ENCODE measurements at places on chromosomes 1 and 21.

DNA sequence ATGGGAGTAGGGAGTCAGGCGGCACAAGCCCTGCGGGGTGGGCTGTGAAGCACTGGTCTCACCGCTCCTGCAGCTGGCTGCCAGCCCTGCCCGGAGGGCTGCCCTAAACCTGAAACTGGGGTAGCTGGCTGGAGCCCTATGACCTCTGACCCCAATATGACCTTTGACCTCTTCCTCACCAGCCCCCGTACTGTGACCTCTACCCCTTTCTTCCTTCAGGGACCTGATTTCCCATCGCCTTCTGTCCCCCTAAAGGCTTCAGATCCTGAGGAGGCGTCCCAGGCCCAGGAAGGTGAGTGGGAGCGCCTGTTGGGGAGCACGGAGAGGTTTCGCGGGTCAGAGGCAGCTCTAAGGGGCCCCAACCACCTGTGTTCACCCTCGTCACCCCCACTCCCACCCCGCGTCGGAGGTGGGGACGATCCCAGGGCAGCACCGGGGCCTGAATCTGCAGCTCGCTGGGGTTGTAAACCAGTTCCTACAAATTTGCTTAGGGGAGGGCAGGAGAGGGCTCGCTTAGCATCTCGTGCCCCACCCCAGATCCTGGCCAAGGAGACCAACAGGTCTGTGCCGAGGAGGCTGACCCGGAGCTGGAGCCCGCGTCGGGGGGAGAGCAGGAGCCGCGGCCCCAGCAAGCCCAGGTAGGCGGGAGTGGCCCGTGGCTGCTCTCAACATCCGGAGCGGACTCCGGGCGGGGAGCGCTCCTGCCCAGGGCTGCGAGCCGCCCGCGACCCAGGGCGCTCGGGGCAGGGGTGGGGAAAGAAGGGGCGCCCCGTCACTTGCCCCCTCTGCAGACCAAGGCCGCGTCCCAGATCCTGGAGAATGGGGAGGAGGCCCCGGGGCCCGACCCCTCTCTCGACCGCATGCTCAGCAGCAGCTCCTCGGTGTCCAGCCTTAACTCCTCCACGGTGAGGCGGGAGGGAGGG, 7.3 kb downstream of the SYTL1 start:
- no peak for DNase-seq

GRCh38 chr1:42518908-42519307, 55.8 kb downstream of the CCDC30 start:
- DNase-seq = no peak

DNA sequence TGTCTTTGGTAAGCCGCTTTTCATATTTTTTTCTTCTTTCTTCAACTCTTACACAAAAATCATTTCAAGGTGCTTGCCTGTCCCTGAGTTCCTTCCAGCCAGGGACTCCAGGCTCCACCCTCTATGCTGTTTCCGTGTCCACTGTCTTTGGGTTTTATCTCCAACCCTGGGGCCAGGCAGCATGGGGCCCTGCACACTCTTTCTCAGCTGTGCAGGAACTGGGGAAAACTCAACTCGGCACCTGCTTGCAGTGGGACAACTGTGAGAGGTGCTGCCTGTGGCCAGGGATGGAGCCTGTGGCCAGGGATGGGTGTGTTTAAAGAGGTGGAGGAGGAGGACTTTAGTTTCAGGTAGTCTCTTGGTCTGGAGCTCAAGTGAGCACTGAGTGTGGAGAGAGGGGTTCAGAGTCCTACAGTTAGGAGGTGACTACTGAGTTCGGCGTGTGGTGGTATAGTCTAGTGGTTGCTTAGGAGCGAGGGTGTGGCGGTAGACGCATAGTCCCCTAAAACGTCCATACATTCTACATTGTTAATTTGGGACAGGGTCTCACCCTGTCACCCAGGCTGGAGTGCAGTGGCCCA, 13.4 kb downstream of the TNFRSF8 start:
- DNase-seq = no peak

DNA sequence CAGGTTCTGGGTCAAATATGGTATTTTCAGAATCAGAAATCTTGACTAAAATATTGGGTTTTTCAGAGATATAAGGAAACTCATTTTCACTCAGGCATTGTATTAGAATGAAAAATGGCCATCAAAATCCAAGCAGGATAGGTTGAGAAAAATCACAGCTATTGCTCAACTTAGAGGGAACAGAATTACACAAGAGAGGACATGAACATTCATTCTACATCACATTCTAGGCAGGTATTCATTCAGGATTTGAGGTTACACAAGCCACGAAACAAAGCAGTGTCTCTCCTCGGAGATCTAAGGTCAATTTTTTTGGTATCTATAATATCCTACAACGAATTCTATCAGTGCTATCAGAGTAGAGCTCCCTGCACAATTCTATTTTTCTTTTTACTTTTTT, 163.6 kb upstream of the HP1BP3 start:
- DNase-seq = no peak

DNA sequence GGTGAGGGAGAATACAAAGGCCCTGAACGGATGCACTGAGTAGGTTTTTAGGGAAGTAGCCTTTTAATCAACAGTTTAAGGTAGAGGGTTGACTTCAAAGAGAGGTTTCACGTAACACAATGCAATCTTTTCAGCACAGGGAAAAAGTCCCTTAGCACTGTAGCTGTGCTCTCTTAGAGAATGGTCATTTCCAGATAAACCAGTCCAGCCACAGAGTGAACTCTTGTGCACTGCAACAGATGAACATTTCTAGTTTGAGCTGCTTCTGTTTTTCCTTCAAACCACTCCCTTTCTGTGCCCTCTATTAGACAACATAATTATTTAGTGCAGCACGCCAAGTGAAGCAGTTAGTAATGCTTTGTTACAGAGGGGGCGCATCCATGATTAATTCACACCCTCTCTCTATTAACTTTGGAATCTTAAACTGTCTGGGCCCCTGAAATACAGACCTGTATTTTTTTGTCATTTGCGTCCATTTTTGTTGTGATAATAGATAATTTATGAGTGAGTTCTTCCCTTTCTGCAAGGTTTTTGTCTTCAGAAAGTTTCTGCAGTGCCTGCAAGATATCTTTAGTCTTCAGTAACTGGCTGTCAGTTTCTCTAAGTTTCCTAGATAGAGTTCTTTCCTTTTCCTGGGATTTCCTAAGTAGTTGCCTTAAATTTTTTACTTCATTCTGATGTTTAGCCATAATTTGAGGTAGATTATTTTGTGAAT, 22.9 kb downstream of the LCA5L start:
- DNase-seq = no peak

GRCh38 chr1:48740621-48741020, 36.1 kb downstream of the BEND5 start:
- no peak for DNase-seq

GRCh38 chr21:14592296-14593000, 46.3 kb upstream of the SAMSN1 start:
- no peak for DNase-seq

- DNase-seq = no peak
Measured at GRCh38 chr1:19169642-19170041, 40.4 kb downstream of the UBR4 start.

- DNase-seq = no peak
Measured at GRCh38 chr1:234851450-234852438, 241.8 kb upstream of the IRF2BP2 start.

DNA sequence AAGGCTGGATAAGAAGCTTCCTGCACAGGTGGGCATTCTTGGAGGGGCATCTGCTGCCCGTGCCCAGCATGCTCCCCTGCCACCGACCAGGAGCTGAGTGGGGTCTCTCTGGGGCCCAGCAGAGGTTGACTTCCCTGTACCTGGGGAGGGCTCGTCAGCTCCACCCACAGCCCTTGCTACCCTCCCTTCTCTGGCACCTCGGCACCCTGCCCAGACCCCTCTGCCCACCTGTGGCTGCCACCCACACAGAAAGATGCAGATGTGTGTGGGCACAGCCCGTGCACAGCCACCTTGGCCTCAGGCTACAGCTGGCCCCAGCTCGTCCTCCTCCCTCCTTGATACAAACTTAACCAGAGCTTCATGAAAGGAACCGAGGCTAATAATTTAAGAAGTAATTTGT, 241.2 kb upstream of the VAMP3 start:
- no peak for DNase-seq

DNA sequence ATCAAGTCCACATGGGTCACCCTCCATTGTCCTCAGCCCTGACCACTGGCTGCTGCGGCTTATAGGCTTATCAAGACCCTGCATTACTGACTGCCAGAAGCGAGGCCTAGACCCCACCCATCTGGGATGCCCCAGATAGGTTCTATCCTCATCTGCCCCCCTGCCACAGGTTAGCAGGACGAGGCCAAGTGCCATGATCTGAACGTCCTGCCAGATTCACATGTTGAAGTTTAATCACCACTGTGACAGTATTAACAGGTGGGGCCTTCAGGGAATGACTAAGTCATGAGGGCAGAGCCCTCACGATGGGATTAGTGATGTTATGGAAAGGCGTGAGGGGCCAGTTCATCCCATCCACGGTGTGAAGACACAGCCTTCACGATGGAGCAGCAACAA, 6.2 kb upstream of the CPLANE2 start:
- no peak for DNase-seq

GRCh38 chr1:17194615-17195528, 10.1 kb upstream of the PADI1 start:
- DNase-seq = no peak

GRCh38 chr21:25283720-25284119, 323.6 kb downstream of the MRPL39 start:
- DNase-seq = no peak

GRCh38 chr1:234214129-234214910, 158.9 kb upstream of the COA6 start:
- no peak for DNase-seq

DNA sequence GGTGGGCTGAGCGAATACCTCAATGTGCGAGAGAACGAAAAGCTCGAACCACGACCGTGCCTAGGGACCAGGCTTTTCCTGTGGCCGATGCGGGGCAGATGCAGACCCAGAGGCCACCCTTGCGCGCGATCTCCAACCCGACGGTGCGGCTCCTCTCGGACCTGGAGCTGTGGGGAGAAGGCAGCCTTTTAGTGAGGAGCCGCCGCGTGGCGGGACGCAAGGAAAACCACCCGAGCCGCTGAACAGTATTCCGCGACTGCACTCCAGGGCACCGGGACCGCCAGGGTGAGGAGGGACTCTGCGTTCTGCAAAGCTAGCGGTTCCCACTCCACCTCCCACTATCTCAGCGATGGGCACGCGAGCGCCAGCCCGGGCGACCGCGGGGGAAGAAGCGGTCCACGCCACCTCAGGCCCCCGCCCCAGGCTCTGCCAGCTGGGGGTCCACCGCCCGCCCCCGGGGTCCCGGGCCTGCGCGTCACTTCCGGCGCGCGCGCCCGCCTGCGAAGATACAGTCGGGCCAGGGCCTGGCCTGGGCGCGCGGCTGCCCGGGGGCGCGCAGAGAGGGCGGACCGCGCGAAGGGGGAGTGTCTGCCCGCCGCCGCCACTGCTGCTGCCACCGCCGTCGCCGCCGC, 66.5 kb upstream of the PRKACB start:
- DNase-seq = peak; percentile 33

DNA sequence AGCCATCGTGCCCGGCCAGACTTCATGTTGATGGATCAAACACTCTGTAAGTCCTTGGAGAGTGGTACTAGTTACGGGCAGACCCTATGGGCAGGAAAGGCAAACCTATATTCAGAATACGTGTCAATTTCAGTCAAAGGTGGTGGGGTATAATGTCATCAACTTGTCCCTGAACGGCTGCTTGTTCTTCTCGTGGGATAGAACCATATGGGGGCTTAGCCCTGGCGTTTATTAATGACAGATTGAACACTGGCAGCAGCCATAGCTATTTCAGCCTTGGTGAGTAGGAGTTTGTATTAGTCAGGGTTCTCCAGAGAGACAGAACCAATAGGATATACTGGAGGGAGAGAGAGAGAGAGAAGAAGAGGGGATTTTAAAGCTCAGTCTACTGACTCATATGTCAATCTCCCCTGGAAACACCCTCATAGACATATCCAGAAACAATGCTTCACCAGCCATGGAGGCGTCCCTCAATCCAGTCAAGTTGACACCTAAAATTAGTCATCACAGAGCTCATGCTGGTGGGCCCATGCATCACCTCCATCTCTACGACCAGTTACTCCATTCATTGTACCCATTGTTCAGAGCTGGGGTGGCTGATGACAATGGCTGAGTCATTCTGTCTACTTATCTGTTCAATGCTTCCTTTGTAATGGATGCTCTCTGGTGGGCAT, 16.1 kb upstream of the AQP10 start:
- no peak for DNase-seq

DNA sequence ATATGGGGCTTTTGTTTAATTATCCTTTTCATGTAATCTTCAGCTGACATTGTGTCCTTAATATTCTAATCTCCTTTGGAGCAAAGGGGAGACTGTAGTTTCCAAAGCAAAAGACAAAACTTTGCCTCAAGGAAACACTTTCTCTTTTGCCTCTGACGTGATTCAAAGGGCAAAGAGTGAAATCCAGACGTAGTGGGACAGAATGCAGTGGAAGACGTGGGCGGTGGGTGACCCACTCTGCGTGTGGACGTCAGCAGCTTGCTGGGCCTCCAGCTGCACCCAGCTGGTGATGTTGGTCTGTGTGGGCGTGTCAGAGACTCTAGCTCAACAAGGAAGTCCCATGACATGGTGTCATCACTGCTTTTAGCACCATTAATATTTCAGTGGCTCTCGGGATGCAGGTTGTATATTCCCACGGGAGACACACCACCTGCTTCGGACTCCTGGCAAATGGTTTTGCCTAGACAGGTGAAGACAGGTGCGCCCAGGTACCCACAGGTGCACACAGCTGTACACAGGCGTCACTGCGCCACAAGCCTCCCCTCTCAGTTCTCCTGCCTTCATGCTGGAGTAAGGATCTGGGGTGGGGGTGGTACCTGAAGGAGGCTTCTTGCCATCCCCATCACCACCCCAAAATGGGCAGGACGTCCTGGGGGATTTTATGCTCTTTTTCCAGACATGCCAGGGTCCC, 292.1 kb upstream of the VAMP3 start:
- DNase-seq = no peak

GRCh38 chr1:191320062-191320461, 838.2 kb upstream of the RGS18 start:
- no peak for DNase-seq

DNA sequence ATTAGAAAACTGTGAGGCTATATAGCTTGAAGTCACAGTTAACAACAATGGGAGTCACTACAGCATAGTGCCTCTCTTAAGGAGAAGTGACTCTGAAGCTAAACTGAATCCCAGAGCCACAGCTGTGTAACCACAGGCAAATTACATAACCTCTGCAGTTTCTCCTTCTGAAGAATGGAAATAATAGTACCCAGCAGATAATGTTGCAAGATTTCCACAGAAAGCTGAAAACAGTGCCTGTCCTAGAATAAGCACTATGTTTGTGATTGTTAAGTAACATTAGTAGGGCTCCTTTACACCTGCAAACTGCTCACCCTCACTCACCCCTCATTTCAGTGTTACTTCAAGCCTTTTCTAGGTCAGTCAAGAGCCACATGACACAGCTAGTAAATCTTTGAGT, 886.7 kb downstream of the PLA2G4A start:
- DNase-seq = no peak

DNA sequence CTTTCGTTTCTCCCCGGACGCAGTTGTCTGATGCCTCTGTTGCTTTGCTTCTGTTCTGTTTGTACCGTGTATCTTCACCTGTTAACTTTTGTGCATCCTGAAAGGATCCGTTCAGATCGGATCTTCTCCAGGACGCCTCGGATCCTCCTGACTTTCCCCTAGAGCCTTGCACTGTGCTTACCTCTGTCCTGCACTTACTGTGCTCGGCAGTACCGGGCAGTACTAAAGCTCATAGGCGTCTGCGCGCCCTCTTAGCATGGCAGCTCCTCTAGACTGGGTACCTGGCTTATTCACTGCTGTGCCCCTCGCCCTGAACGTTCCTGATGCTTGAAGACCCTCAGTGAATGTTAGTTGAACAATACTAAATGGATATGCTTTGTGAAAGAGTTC, 934 bp downstream of the SCP2 start:
- DNase-seq = no peak

Measured in stimulated activated CD4-positive, alpha-beta T cell treated with anti-CD3 and anti-CD28 coated beads, TNF-alpha, amount 100 ng/mL, for 1 hour (primary cell).